ENCODE measurements at places on chromosomes 12 and 14. TPM values are rescaled to one million over a fixed set of nuclear protein-coding genes. Genes with fewer than 3 reads are reported as not detected.

- no peak for DNase-seq
These were observed 201.3 kb upstream of the RBM19 start for GRCh38 chr12:114167431-114167830.

GRCh38 chr12:124687917-124688316 lies 120.5 kb upstream of the NCOR2 start:
- DNase-seq: peak; percentile 60

DNA sequence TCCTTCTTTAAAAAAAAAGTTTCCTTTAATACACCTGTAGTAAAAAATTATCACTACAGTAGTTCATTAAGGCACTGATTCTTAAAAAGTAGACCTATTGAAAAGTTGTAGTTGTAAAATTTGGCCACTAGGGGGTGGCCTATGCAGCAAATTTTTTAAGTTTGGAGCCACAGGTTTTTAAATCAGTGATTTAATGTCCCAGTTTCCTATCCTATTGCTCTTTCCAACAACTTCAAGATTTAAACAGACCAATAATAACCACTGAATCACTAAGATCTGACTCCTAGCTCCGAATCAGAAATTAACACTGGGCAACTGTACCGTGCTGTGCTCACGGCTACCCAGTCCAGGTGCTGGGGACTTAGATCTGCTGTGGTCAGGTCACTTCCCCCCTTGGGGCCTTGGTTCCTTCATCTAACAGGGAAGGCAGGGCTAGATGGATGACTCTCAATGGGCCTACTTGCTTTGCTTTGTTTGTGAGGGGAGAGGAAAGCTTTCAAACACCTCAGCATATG lies 279.3 kb downstream of the MED13L start:
- peak; percentile 69 for DNase-seq

- no peak for DNase-seq
These were observed 35.9 kb downstream of the ACADS start for GRCh38 chr12:120761519-120761934.

Gene PRH2
- total RNA-seq: not detected

- no peak for DNase-seq
These were observed 749.2 kb downstream of the NOVA1 start for GRCh38 chr14:25848601-25849000.

Gene SOAT2
- total RNA-seq: not detected

DNA sequence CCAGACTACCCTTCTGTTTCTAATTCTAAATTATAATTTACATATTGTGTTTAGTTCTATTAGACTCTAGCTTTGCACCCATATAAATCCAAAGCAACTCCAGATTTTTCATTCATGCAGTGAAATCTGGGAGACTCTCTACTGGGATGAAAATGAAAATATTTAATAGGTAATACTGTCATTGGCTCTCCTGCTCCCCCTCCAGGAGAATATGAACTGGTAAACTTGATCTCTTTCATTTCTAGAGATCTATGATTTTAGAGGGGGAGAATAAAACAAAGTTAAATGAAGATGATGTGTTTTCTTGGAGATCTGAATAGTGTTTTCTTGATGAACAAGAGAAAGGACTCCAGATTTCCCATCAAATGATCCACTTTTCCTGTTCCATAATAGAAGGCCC lies 104.3 kb upstream of the TMCC3 start:
- DNase-seq: peak; percentile 28

Gene CLEC1A
- 12.5 TPM for total RNA-seq

Gene HPD
- total RNA-seq: not detected

- DNase-seq: peak; percentile 74
These were observed 24.5 kb upstream of the ULK1 start for GRCh38 chr12:131869871-131870418.

GRCh38 chr14:57051633-57052032 lies 217.1 kb downstream of the EXOC5 start:
- no peak for DNase-seq

GRCh38 chr12:107026806-107027635 lies 40.1 kb upstream of the MTERF2 start:
- no peak for DNase-seq

Gene CNPY2
- total RNA-seq: 55.6 TPM

- no peak for DNase-seq
These were observed 68.7 kb downstream of the DICER1 start for GRCh38 chr14:95088665-95089064.

GRCh38 chr12:94109160-94109559 lies 39.2 kb upstream of the PLXNC1 start:
- no peak for DNase-seq

Gene COX8C
- total RNA-seq: not detected

DNA sequence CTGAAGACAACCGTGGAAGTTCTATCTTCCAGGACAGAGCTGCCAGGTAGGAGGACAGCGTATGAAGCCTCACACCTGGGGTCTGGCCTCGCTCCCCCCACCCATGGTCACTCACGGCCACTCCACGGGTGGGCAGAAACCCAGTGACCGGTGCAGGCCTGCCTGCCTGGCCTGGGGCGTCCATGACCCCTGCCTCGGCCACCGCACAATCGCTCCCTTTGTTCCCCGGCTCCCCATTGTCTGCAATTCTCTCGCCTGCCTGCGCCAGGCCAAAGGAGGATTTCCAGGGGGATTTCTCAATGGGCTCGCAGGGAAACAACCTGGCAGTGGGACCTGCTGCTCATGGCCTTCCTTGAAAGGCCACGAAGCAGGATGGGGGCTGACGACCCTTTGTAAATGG lies 22.6 kb downstream of the CCDC85C start:
- no peak for DNase-seq

DNA sequence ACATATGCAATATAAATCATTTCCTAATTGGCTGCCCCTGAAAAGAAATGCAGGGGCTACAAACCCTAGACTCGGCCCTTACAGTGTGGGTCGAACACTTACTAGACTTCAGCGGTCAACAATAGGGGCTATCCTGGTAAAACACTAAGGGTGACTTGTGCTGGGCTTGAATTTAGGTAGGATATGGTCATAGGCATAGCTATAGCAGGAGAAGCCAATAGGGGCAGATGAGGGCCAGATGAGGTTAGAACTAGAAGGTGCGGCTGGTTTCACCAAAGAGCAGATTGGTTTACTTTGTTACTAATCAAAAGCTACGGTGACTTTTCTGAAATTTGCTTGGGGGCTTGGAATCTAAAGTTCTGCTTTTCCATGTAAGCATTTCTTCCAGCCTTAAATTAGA lies 282.3 kb upstream of the DIO2 start:
- no peak for DNase-seq

DNA sequence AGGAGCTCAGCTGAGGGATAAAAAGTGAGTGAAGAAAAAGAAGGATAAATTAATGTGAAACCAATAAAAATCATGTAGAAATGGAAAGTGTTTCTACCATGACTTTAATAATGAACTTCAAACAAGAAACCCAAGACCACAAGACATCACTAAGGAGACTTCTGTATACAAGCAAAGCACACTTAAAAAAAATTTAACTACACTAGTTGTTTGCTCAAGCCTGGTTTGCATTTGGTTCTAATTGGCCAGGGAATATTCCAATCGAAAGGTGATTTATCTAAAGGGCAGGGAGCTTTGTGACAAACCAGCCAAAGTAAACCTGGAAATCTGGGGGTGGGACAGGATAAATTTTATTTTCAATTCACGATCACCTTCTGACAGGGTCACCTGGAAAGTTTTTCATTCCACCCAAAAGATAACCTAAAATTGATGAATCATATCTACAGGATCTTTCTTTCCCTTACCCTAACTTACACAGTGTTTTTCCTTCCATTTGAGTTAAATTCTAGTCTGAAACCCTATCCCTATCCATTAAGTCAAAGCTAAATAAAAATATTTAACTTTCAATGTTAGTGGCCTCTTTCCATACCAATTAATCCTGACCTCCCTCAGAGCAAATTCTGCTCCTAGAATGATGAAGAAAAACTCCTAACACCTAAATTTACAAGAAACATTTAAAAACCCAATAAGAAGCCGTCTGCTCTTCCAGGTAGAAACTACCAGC lies 2.6 kb downstream of the EGLN3 start:
- DNase-seq: no peak

DNA sequence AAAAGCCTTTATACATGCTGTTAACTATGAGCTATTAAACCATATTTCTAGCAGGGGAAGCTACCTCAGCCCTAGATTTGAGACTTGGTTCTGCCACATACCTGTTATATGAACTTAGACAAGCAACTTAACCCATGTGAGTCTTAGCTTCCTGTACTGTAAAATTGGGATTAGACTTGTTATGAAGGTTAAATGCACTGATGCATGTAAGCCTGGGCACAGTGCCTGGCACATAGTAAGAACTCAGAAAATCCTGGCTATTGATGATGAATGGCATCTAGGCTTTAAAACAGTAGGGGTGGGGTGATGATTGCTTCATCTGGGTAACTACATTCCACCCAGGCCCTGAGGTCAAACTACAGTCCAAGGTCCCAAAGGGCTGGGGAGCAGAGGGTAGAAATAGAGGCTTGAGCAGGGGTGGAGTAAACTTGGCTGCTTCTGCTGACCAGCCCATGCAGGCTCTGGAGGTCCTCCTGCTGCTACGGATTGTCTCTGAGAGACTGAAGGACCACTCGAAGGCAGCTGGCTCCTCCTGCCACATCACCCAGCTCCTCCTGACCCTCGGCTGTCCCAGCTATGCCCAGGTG lies 11.3 kb downstream of the ESPL1 start:
- DNase-seq: no peak

DNA sequence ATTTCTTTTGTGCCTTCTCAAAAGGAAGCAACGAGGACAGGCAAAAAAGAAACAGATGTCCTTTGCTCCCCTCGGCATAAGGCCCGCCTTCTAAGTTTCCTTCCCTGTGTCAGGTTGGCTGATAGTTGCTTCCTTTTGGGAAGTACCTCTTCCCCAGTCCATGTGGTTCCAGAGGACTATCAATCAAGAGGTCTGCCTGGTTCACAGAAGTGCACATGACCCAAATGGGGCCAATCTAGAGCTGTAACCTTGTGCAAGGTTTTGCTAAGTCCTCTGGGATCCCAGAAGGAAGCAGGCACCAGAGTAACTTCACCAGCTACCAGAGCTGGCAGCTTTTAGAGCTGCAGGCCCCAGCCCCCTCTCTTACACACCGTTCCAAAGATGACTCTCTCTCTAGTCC lies 42.6 kb downstream of the TMEM63C start:
- DNase-seq: no peak

Gene RNFT2
- 0.60 TPM for total RNA-seq

DNA sequence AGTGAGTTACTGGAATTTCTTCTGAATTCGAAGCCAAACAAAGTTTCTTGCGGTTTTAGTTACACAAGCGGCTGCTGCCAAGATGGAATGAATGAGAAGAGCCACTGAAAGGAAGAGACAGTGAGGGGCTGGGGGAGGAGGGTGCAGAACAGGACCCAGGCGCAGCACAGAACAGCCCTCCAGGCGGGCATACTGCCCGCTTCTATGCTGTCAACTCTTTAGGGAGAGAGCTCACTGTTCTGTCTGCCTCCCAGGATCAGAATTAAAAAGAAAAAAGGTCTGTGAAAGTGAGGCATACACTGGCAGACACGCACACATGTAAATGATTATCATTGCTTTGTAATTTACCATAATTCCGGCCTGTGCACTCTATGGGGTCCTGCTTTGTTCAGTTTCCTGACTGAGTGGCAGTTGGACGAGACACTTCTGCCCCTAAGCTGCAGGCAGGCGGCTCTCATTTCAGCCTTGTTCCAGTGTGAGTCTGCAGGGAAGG lies 231.6 kb downstream of the CACNA1C start:
- DNase-seq: no peak

DNA sequence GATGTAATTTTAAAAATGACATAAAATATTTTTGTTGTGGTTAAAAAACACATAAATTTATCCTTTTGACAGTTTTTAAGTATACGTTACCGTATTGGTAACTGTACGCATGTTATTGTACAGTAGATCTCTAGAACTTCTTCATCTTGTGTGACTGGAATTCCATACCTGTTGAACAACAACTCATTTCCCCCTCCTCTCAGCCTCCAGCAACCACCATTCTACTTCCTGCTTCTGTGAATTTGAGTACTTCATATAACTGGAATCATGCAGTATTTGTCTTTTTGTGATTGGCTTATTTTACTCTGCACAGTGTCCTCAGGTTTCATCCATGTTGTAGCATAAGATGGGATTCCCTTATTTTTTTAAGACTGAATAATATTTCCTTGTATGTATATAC lies 113.6 kb upstream of the ATF1 start:
- no peak for DNase-seq

Gene AICDA
- not detected for total RNA-seq

All from lung microvascular endothelial cell (primary cell).